NCI-H1417 (cell line): ENCODE measurements at places on chromosomes 7 and 10.

DNA sequence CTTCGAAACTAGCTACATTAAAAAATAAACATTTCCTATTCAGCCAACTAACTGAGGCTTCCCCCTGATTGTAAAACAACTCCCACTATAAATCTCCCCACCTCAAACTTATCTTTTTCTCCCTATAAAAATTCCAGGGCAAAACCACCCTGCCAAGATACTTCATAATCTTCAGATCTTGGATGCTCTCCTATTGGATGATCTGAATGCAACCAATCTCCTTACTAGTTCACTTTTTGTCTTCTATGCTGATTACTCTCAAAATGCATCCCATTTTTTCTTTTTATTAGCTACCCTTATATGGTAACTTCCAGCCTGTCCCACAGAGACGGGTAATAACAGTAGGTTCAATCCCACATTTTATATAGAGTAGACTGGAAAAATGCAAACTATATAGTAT, 15.0 kb upstream of the PRSS58 start:
- DNase-seq, result no peak

GRCh38 chr10:89814278-89814677, 112.9 kb downstream of the KIF20B start:
- no peak for DNase-seq

DNA sequence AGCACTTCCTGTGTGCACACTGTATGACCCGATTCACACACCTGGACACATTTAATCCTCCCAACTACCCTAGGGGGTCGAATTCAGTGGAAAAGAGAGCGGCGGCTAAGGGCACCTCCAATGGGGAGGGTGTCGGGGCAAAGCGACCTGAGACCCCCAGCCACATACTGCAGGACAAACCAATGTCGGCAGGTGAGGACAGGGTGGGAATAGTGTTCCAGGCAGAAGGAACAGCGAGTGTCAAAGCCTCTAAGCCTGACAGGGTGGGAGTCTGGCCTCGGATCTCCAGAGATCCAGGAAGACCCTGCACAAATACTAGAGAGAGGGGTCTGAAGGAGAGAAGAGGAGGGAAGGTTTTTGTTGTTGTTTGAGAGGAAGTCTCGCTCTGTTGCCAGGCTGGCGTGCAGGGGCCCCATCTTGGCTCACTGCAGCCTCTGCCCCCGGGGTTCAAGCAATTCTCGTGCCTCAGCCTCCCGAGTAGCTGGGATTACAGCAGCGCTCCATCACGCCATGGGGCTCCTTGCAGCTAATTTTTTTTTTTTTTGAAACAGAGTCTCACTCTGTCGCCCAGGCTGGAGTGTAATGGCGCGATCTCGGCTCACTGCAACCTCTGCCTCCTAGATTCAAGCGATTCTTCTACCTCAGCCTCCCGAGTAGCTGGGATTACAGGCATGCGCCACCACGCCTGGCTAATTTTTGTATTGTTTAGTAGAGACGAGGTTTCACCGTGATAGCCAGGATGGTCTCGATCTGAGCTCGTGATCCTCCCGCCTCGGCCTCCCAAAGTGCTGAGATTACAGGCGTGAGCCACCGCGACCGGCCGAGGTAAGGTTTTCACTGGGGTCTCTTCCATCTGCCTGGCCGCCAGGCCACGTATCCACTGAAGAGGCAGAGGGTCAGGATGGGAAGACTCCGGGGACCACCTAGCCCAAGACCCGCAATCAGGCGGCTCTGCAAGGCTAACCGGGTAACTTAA, 1.2 kb upstream of the ARPC1B start:
- no peak for DNase-seq

GRCh38 chr10:5512331-5512730, 12.4 kb upstream of the CALML3 start:
- no peak for DNase-seq

DNA sequence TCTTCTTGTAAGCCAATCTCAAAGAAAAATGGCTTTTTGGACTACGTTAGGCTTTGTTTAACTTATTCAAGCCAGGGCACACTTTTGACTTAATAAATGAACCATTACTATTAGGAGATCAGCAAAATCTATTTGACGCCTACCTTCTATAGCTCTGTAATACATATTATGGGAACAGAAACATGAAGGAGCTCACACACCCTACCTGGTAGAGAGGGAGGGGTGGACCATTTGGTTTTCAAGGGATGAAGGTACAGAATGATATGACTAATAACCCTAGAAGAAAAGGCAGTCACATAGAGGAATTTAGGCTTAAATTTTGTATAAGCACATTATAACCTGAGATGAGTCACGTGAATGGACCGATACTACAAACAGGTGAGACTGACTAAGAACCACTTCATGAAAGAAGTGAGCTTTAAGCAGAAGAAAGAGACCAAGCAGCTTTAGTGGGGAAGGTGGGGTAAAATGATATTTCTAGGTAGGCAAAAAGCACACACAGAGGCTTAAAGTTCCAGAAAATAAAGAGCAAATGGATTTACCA, 106.8 kb upstream of the CTTNBP2 start:
- no peak for DNase-seq

- no peak for DNase-seq
Measured at GRCh38 chr10:44335330-44336021, 49.4 kb downstream of the CXCL12 start.

DNA sequence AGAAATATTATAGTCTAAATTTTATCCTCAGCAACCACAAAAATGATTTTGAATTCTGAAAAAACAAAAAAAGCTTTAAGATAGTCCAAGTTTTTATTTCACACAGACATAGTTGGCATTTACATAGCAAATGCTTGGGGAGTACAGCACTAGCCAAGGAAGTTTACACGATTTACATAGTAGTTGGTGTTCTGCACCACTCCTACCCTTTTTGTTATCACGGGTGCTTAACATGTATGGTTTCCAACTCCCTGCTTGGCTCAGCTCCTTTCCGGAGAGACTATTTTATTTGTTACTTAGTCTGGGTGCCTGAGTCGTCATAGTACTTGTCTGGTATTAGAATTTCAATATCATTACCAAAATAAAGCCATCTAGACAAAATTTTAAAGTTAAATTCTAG, 8.8 kb upstream of the GHRHR start:
- no peak for DNase-seq

DNA sequence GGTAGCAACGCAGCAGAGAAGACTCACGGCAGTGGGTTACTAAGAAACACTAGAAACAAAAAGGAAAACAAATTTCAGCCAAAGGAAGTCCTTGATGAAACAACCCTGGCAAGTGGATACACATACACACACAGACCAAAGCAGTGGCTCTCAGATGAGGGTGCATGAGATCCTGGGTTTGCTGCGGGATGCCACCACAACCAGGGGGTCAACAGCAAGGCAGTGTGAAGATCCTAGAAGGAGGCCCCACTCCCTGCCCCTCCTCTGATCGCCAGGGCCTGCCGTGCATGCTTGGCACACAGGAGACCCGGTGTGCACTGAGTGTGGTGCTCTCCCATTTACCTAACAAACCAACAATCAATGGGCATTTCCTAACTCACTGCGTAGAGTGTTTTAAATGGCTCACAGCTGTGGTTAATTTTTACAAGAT, 252.3 kb upstream of the KLF14 start:
- DNase-seq, result no peak

DNA sequence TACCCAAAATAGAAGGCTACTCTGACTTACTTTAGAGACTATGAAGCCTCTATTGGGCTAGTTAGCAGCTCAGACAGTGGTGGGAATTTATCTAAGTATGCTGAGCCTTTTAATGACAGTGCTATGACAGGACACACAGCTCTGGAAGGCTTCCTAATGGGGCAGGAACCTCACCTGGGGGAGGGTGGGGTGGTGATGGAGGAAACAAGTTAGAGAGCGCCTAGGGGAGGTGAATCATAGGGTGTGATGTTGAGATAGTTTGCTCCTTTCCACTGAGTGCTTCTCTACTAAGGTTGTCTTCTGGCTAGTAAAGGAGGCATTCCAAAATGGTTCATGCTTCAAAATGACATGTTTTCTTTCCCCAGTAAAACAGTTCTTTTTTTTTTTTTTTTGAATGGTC, 42.1 kb downstream of the PPP1R9A start:
- no peak for DNase-seq

DNA sequence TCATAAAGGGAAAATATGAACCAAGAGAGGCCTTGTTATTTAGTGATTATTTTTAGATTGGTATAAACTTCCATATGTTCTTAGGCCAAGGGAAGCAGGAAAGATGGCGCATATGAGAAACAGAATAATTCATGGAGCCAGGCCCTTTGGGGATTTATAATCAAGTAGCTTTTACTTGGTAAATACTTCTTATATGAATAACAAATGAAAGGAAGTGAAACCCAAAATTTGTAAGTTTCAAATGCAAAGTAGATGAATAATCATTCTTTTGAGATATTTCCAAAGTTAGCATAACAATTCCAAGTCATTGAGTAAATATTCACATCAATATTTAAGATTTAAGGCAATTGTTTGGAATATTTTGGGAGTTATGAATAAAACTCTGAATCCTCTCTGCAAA, 13.9 kb upstream of the OPTN start:
- no peak for DNase-seq

DNA sequence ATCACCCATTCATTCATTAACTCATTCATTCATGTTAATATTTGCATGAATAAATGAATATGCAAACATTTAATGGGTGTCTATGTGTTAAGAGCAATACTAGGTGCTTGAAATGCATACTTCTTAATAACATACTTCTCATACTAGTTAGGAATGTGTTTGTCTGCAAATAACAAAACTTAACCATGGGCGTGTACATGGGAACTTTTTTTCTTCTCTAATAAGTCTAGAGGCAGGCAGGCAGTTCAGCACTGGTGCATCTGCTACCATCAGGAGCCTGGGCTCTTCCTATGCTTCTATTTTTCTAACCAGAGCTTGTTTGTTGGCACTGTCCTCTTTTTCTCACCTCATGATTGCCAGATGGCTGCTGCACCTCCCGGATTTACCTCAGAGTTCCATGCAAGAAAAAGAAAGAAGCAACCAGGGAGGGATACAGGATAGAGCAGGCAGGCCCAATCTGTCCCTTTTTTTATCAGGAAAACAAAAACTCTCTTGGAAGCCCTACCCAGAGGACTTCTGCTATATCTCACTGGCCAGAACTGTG, 22.7 kb downstream of the CDHR3 start:
- no peak for DNase-seq

DNA sequence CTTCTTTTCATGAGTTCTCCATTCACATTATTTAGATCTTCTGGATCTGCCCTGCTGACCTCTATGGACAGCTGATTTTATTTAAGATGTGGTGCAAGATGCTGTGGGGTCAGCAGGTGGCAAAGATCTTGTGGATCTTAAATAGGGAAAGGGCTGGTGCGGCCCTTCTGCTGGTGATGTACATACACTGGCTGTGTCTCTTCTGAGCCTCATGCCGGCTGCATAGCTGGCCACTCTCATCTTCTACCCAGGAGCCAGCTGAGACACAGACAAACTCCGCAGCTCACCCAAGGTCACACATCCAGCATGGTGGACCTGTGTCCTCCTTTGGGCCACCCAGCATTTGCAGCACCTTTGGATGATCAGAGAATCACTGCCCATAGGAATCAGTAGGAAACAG, 9.7 kb downstream of the RBP3 start:
- DNase-seq, result no peak

DNA sequence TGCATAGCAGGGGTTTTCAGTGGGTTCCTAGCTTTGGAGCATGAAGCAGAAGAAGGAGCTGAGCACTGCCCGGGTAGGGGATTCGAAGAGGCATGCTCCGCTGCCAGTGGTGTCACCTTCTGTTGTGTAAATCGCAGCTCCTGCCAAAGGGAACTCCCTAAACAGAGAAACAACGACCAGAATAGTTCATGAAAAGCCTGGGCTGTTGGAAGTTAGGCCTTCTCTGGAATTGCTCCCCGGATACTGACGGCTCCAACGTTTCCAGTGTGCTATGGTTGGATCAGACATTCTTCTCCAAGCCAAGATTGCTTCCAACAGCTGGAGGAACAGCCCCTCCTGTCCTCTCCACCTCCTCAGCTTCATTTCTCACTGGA, 546.0 kb upstream of the FZD8 start:
- DNase-seq, result no peak

DNA sequence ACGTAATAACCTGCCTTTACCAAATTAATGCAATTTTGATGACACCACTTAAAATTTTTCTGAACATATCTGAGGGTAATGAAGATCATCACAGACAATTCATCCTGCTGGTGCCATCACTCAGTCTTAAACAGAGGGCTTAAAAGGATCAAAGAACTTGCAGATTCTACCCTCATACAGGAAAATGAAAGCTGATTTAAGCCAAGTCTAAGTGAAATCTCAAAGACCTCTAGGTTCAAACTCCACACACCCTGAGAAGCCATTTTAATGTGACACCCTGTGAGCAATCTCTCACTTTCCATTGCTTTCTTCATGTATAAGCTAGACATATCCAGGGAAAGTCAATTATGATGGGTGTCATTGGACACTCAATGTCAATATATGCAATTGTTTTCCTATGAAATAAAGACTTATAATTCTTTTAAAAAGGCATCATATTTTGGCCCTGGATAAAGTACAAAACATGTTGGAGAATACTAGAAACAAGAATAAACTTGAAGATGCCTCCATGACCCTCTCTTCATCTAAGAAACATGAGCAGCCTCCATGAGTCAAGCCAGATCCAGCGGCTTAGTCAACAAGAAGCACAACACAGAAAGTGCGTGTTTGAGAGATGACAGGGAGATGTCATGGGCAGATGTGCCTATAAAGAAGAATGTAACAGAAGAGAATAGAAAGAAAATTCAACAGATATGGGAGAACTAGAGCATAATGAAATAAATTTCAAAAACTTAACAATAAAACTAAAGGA, 291.9 kb downstream of the PARD3 start:
- no peak for DNase-seq

DNA sequence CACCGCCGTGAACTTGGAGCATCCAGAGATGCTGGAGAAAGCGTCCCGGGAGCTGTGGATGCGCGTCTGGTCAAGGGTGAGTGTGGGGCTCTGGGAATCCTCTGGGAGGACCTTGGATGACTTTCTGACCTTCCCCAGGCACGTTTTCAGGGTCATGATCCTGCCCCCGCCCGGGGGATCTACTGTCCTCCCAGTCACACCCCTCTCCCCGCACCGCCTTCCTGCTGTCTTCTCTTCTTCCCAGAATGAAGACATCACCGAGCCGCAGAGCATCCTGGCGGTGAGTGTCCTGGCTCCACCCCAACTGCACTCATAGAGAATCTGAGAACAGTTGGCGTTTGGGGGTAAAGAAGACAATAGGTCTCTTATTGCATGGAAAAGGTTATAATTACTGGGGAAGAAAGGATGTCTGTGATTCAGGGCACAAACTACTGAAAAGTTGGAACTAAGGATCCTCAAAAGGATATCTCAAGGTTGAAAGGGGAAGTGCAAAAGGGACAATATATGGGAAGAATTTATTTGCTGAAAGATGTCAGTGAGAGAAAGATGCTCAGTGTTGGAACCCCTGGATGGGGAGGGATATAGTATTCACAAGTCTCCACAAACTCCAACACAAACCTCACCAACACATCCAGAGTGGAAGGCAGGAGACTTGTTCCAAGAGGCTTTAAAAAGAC, 1.9 kb downstream of the GSTK1 start:
- DNase-seq, result no peak

GRCh38 chr7:81676105-81676811, 93.6 kb downstream of the HGF start:
- no peak for DNase-seq

- no peak for DNase-seq
Measured at GRCh38 chr10:33412653-33413361, 78.3 kb upstream of the NRP1 start.
